Fibroblast of lung (primary cell): ENCODE measurements at places on chromosomes 2 and 18. TPM values are rescaled to one million over a fixed set of nuclear protein-coding genes. Genes with fewer than 3 reads are reported as not detected.

The CD207 gene
- not detected in 2 replicates for total RNA-seq

The HS6ST1 gene
- 26.7 and 59.9 TPM in 2 replicates for total RNA-seq

The ZNF804A gene
- total RNA-seq, result 0.77 and 3.0 TPM in 2 replicates

DNA sequence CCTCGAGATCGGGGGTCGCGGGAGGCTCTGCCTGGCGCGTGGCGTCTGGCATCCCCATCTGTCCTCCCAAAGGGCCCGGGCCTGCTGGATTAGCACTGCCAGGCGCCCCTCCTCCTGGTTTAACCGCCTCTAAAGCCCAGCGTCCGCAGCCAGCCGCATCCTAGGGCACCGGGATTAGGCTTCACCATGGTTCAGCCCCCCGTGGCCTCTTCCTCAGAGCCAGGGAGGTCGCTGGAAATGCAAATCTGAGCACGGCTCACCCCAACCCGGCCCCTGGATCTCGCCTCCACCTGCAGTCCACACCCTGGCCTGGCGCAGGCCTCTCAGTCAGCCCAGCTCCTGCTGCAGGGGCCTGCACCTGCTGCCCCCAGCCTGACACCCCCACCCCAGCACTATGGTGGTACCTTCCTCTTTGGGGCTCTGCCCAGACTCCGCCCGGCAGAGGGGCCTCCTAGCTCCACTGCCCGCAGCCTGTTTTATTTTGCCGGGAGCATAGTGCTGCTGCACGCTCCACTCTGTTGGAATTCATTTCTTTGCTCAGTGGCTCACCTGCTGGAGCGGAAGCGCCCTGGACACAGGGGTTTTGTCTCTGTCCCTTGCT lies 13.2 kb downstream of the PRELID3A start:
- no peaks in the 10 kb centered on the region for H3K27me3 ChIP-seq
- no peaks in the 10 kb centered on the region for H3K4me1 ChIP-seq
- no peaks in the 10 kb centered on the region for H3K36me3 ChIP-seq
- DNase-seq, result no peak

DNA sequence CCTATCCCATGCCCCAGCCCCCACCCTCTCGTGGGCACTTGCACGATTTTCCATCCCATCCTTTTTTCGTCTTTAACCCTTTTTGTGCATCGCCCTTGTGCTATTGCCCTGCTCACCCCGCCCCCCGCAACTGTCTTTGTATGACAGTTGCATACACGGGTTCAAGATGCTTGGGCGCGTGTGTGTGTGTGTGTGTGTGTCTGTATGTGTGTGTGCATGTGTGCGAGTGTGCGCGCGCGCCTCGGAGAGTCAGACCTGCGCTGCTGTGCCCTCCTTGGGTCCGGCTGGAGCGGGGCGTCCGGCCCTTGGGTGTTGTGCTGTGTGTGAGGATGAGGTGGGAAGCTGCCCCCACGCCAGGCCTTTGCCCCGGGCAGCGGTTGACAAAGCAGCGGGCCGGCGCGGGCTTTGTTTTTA lies 230.7 kb downstream of the HAUS1 start:
- DNase-seq, result peak; percentile 39
- H3K4me1 ChIP-seq, result no peaks in the 10 kb centered on the region
- no peak overlapping the region for H3K27ac ChIP-seq
- H3K27me3 ChIP-seq, result peaks cover 23% of the 10 kb centered on the region

GRCh38 chr18:42486271-42486670 lies 531.2 kb downstream of the PIK3C3 start:
- H3K27me3 ChIP-seq, result no peaks in the 10 kb centered on the region
- H3K4me1 ChIP-seq, result no peaks in the 10 kb centered on the region
- H3K4me3 ChIP-seq, result no peak overlapping the region
- no peak overlapping the region for H3K27ac ChIP-seq
- DNase-seq, result peak; percentile 50
- no peaks in the 10 kb centered on the region for H3K36me3 ChIP-seq

- peak overlapping the region; percentile 46 for H3K4me3 ChIP-seq
- no peak for DNase-seq
- peaks cover 16% of the 10 kb centered on the region for H3K4me1 ChIP-seq
- peaks cover 30% of the 10 kb centered on the region for H3K27me3 ChIP-seq
These were observed 5.8 kb downstream of the DLX2 start for GRCh38 chr2:172096626-172097547.

DNA sequence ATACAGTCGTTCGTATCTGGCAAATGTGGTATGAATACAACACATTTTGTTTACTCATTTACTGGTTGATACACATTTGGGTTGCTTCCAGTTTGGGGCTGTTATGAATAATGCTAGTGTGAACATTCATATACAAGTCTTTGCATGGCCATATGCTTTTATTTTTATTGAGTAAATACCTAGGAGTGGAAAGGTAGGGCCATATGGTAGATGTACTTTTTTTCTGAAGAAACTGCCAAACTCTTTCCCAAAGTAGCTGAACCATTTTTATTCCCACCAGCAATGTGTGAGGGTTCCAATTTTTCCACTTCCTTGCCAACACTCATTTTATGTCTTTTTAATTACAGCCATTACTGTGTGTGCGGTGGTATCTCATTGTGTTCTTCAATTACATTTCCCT lies 496.2 kb upstream of the NRXN1 start:
- H3K36me3 ChIP-seq, result no peaks in the 10 kb centered on the region
- no peak overlapping the region for H3K4me3 ChIP-seq
- no peak for DNase-seq
- no peaks in the 10 kb centered on the region for H3K4me1 ChIP-seq
- no peaks in the 10 kb centered on the region for H3K27me3 ChIP-seq
- no peak overlapping the region for H3K27ac ChIP-seq

DNA sequence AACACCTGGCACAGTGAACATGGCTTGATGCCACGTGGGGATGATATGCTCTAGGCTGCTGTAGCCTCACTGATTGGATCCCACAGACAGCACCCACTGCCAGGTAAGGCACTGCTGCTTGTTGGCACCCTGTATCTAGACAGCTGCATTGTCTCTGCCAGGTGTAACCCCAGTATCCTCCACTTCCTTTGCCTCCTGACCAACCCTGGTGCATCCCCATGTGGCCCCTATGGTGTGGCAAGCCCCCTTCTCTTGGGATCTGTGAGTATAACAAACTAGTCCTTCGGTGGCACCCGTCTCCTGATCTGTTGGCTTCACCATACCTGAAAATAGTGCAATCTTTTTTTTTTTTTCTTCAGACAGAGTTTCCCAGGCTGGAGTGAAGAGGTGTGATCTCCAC lies 11.1 kb downstream of the TEX51 start:
- no peaks in the 10 kb centered on the region for H3K4me1 ChIP-seq
- H3K27me3 ChIP-seq, result no peaks in the 10 kb centered on the region
- H3K36me3 ChIP-seq, result no peaks in the 10 kb centered on the region

DNA sequence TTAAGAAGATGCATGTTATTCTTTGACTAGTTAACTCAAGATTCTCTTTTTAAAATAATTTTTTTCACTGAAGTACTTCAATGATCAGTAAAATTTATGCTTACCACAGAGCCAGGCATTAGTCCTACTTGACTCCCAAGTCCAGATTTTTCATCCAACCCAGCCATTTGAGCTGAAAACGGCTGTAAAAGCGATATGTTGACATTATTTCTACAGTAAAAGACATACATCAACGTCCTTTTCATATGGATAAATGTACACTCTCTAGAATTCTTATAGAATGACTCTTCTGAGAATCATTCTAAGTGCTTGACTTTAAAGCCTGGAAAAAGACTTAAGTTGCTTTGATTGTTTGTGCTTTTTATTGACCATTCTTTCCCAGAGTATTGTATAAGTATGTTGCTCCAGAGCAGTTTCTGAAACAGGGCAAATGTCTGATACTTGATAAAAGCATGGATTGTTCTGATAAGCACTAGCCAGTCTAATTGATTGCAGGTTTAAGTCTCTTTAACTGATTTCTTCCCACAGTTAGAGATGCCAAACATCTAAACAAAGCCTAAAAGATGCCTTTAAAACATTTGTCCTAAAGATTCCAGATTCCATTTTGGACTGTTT lies 90.9 kb downstream of the COL5A2 start:
- DNase-seq, result no peak
- peaks cover 2% of the 10 kb centered on the region for H3K36me3 ChIP-seq
- no peak overlapping the region for H3K27ac ChIP-seq
- peaks cover 4% of the 10 kb centered on the region for H3K4me1 ChIP-seq
- H3K4me3 ChIP-seq, result no peak overlapping the region

DNA sequence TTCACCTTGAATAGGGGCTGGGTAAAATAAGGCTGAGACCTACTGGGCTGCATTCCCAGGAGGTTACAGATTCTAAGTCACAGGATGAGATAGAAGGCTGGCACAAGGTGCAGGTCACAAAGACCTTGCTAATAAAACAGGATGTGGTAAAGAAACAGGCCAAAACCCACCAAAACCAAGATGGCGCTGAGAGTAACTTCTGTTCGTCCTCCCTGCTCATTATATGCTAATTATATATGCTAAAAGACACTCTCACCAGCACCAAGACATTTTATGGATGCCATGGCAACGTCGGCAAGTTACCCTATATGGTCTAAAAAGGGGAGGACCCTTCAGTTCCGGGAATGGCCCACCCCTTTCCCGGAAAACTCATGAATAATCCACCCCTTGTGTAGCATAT lies 711.5 kb upstream of the KLHL29 start:
- H3K4me3 ChIP-seq, result no peak overlapping the region
- no peaks in the 10 kb centered on the region for H3K27me3 ChIP-seq
- H3K4me1 ChIP-seq, result no peaks in the 10 kb centered on the region
- DNase-seq, result no peak
- H3K27ac ChIP-seq, result no peak overlapping the region

DNA sequence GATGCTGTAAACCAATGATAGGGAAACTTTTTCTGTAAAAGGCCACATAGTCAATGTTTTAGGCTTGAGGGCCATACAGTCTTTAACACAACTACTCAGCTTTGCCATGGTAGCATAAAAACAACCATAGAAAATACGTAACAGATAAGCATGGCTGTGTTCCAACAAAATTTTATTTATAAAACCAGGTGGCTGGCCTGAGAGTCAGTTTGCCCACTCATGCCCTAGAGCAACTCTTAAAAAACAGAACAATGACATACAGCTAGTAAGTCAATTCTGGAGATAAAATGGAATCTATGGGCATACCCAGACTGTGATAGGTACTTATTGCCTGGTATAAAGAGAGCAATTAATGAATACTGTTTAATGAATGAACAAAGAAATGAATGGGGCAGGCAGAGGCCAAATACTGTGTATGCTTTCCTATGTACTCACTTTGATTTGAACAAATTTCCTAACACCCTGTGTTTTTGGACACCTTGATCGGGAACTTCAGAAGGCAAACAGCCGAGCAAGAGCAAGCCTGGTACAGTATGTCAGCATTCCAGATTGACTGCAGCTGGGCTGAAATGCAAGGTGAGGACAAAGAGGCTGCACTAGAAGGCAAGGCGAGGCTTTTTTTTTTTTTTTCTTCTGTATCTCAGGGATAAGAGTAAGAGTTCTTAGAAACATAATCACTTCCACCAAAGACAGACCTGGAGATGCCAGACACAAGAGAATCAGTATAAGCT lies 315.3 kb downstream of the CLIP4 start:
- H3K27ac ChIP-seq, result no peak overlapping the region
- no peaks in the 10 kb centered on the region for H3K4me1 ChIP-seq
